ENCODE measurements at places on chromosomes 11 and 22. TPM values are rescaled to one million over a fixed set of nuclear protein-coding genes. Genes with fewer than 3 reads are reported as not detected.

DNA sequence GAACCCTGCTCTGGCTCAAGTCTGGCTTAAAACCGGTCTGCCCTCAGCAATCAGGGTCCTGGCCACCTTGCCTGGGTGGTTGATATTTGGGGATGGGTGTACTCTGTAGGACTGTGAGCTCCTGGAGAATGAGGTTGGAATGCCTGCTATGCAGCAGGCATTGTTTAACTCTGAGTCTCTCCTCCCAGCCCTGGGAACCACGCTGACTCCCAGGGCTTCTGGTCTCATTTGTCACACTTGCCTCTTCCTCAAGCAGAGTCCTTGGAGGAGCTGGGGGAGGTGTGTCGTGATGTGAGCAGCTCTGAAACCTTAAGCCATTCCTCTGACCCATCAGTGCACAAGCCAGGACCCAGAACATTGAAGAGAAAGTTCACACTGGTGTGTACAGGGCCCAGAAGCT lies 340.1 kb downstream of the MN1 start:
- DNase-seq, result no peak

GRCh38 chr11:116148056-116148455 lies 624.7 kb downstream of the BUD13 start:
- no peak for DNase-seq

DNA sequence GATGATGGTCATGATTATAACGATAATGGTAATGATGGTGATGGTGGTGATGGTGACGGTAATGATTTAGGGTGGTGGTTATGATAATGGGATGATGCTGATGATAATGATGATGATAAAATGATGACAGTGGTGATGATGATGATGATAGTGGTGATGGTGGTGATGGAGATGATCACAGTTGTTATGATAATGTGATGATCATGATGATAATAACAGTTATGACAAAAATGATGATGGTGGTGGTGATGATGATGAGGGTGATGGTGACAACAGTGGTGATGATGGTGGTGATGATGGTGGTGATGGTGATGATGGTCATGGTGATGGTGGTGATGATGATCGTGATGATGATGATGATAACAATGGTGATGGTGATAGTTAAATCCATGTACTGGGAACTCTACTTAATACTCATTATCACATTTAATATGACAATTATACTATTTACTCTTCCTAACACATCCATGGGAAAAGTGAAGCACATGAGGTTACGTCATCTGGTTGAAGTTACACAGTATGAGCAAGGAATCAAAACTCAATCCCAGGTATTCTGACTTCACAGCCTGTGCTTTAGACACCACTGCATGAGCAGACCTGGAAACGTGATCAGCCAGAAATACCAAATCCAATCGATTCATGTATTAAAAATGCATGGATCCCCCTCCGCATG lies 322.2 kb downstream of the BRD1 start:
- no peak for DNase-seq

DNA sequence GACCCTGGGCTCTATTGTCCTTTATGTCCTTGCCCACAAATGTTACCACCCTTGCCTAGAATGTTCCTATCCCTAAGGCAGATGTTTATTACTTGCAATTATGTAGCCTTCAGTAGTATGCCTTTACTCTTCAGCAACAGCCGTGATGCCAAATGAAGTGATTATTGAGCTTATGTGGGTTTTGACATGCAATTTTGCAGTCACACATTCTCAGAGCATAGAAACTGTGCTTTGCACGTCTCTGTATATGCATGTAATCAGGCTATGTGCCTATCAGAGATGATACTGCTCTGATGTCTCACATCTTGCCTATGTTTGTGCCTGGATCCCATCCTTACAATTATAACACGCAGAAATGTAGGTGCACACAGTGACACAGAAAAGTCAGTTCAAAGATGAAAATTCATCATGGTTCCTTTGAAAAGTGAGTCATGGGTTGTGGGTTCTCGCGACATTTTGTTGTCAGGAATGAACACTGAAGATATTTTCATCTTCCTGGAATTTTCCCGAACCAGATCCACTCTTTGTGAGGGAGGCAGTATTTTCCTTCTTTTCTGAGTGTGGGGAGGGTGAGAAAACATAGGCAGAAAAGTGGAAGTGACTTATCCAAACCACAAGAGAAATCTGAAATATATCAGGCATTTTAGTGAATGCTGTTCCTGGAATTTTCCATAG lies 81.1 kb downstream of the BMAL1 start:
- DNase-seq, result no peak

GRCh38 chr22:37218771-37219411 lies 6.6 kb upstream of the SSTR3 start:
- no peak for DNase-seq

- DNase-seq, result no peak
Measured at GRCh38 chr11:30983776-30984441, 385.6 kb downstream of the DCDC1 start.

DNA sequence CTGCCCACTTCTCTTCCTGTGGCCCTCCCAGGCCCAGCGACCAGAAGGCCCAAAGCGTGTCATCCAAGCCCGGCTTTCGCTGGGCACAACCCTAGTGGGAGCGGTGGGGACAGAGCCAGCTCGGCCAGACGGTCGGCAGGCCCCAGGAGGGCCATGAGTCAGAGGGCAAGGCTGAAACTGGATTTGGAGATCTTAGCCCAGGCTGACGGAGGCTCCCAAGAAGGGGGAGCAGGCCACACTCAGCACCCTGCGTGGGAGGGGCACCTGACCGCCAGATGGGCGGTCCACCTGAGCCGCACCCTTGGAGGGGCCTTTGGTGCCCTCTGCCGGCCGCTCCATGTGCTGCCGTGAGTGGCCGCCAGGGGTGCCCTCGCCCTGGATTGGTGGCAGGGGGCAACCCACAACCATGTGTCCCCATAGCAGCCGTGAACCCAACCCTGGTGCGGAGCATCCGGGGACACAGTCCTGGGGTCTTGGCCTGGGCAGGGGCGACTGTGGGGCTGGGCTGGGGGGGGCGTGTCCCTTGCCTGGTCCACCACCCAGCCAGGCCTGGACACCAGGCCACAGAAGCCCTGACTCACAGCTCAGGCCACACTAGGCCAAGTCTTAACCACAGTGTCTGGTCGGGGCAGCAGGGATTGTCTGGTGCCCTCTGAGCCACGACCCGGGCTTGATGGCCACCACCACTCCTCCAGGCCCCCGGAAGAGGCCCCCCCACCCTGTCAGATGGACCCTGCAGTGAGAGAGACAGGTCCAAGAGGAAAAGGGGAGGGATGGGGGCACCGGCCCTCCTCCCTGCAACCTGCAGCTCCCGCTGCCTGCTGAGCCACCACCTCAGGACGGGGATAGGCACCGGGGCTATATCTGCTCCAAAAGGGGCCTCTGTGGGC lies 19.2 kb upstream of the TALDO1 start:
- DNase-seq, result peak; percentile 91

GRCh38 chr22:40819599-40820140 lies 524 bp upstream of the SLC25A17 start:
- no peak for DNase-seq

DNA sequence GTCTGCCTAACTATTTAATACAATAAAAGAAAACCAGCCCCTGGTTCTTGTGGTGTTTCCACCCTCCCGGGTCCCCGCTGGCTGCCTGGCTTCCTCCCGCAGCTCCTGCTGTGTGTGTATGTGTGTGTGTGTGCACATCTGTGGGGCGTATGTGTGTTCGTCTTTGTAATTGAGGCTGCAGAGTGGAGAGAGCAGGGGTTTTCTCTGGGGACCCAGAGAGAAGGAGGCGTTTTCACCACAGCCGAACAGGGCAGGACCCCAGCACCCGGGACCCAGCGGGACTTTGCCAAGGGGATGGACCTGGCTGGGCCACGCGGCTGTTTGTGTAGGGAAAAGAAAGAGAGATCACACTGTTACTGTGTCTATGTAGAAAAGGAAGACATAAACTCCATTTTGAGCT lies 42.7 kb downstream of the IGLL1 start:
- DNase-seq, result peak; percentile 60

GRCh38 chr11:16899708-16900303 lies 114.4 kb downstream of the PLEKHA7 start:
- DNase-seq, result no peak

DNA sequence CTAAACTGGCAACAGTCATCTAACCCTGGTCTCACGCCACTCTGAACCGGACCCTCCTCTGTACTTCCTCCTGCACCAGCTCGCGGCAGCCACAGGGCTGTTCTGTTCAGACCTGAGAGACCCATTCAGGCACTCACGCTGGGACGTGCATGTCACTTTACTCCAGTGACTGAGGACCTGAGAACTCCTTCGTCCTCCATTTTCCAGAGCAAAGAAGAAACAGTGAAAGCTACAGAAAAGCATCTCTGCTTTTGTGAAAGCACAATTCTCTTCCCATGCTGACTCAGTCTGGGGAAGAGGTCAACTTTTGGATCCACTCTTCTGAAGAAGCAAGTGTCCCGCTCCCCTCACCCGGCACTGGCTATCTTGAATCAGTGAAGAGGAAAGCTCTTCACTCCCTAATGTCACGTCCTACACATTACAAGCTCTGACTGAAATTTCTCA lies 24.5 kb downstream of the PISD start:
- DNase-seq, result no peak

- DNase-seq, result peak; percentile 82
Measured at GRCh38 chr11:120801801-120802689, 221.9 kb upstream of the TBCEL start.

DNA sequence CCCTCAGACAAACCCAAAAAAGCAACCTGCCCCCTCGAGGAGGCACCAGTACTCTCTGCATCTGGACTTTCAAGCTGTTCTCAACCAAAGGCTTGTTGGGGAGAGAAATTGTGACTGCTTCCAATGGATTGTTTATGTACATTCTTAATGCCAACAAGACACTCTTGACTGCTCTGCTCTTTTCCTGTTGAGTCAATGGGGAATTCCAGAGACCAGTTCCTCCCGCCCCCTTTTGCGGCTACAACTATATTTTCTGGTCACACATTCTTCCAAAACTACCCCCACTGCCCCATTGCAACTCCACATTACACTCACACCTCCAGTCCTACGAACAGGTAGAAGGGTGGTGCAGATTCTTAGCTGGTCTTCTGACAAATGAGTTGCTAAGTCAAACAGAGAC lies 187.0 kb downstream of the DSCAML1 start:
- peak; percentile 2 for DNase-seq

DNA sequence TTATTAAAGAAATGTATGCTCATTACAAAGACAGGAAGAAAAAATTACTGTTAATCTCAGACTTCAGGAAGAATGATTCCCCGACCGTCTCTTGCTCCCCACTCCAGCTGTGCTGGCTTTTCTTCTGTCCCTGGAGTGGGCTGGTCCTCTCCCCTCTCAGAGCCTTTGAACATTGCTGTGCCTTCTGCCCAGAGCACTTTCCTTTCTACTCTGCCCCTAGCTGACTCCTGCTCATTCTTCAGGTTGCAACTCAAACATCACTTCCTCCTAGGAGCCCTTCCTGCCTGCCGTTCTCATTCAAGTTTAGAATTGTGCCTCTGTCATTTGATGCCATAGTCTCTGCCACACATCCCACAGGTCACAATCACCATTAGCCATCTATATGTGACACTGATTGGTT lies 329.5 kb downstream of the MIAT start:
- no peak for DNase-seq

GRCh38 chr22:33028234-33028633 lies 29.9 kb downstream of the SYN3 start:
- no peak for DNase-seq

- no peak for DNase-seq
Measured at GRCh38 chr11:129644326-129644725, 171.3 kb upstream of the TMEM45B start.

GRCh38 chr11:38543311-38543710 lies 1945.3 kb upstream of the RAG2 start:
- DNase-seq, result no peak

DNA sequence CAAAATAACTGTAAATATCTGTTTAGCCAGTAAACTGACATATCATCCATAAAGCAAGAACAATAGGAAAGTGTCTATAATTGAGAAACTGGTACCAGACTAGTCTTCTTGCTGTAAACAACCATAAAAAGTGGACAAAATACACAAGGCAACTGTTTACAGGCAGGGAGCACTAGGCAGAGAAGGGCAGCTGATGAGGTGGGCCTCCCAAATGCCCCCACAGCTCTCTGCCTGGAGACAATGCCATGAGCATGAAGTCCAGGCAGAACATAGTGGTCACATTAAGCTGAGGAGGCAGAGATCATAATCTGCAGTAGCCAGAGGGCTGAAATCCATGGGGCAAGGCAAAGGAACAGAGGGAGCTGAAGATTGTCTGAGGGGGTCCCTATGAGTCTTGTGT lies 30.7 kb downstream of the TBX1 start:
- no peak for DNase-seq

GRCh38 chr11:44725757-44726282 lies 942 bp upstream of the TSPAN18 start:
- DNase-seq, result no peak

DNA sequence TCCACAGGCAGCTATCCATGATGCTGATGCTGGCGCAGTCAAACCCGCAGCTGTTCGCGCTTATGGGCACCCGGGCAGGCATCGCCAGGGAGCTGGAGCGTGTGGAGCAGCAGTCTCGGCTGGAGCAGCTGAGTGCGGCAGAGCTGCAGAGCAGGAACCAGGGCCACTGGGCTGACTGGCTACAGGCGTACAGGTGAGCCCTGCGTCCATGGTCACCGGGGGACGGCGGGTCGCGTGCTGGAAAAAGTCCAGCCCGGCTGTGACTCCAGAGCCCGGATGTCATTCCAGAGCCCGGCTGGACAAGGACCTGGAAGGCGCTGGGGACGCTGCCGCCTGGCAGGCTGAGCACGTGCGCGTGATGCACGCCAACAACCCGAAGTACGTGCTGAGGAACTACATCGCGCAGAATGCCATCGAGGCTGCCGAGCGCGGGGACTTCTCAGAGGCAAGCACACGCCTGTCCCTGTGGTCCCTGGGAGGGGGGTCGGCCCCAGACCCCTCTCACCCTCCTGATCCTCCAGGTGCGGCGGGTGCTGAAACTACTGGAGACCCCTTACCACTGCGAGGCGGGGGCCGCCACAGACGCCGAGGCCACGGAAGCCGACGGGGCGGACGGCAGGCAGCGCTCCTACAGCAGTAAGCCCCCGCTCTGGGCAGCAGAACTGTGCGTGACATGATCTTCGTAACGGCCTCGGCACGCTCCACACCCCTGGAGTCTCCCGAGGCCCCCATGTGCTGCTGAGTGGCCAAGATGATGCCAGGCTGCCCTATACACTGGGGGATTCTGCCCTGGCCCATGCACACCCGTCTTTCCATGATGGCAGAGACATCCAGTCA lies 16.1 kb downstream of the SELENOO start:
- DNase-seq, result no peak

Gene SCGB1D1
- total RNA-seq, result not detected

Gene HPX
- total RNA-seq, result 2.8 TPM

Gene KREMEN1
- 21.5 TPM for total RNA-seq

Gene OR52H1
- total RNA-seq, result 0.89 TPM

Gene UBQLN3
- 1.1 TPM for total RNA-seq

Gene KCNJ11
- 6.6 TPM for total RNA-seq

Gene E2F8
- total RNA-seq, result 0.13 TPM

Gene CD248
- 35.1 TPM for total RNA-seq

Gene ARHGAP20
- total RNA-seq, result 7.7 TPM

Gene OOSP3
- total RNA-seq, result not detected

Gene UBQLNL
- 1.5 TPM for total RNA-seq

Gene LARGE1
- 39.4 TPM for total RNA-seq

Gene SCUBE1
- total RNA-seq, result 140 TPM

Gene KIRREL3
- 0.09 TPM for total RNA-seq

Gene MUC5AC
- 0.27 TPM for total RNA-seq

Gene LDHAL6A
- total RNA-seq, result not detected

Measured in sciatic nerve (tissue), 2 donors.